ENCODE measurements at places on chromosomes 2 and 18. TPM values are rescaled to one million over a fixed set of nuclear protein-coding genes. Genes with fewer than 3 reads are reported as not detected.

NAT8 gene
- not detected for total RNA-seq

PLGLB2 gene
- 0.16 TPM for total RNA-seq

DYNAP gene
- total RNA-seq, result not detected

GALNT13 gene
- total RNA-seq, result 9.1 TPM

ZC3H6 gene
- 0.69 TPM for total RNA-seq

REG3A gene
- total RNA-seq, result not detected

ST3GAL5 gene
- total RNA-seq, result 29.6 TPM

NPPC gene
- 0.21 TPM for total RNA-seq

NEU2 gene
- total RNA-seq, result not detected

SKOR2 gene
- total RNA-seq, result not detected

SMAD2 gene
- total RNA-seq, result 62.5 TPM

NPHP1 gene
- total RNA-seq, result 6.7 TPM

HES6 gene
- 14.6 TPM for total RNA-seq

CHST9 gene
- not detected for total RNA-seq

SAG gene
- not detected for total RNA-seq

TFCP2L1 gene
- 23.9 TPM for total RNA-seq

CREG2 gene
- 8.8 TPM for total RNA-seq

CAMKMT gene
- 5.3 TPM for total RNA-seq

AMER3 gene
- not detected for total RNA-seq

SLC14A1 gene
- not detected for total RNA-seq

TMEM163 gene
- 0.16 TPM for total RNA-seq

CCDC148 gene
- total RNA-seq, result 0.45 TPM

GNAL gene
- 5.8 TPM for total RNA-seq

GALNT14 gene
- total RNA-seq, result 44.6 TPM

RNF103 gene
- total RNA-seq, result 54.4 TPM

GPR35 gene
- total RNA-seq, result 0.61 TPM

MAL gene
- 0.20 TPM for total RNA-seq

M1AP gene
- not detected for total RNA-seq

FBLN7 gene
- total RNA-seq, result 0.44 TPM

DCC gene
- total RNA-seq, result not detected

PLCL1 gene
- not detected for total RNA-seq

ELOA2 gene
- not detected for total RNA-seq

DIS3L2 gene
- total RNA-seq, result 13.6 TPM

HAT1 gene
- total RNA-seq, result 73.1 TPM

CASP10 gene
- 2.2 TPM for total RNA-seq

ERMN gene
- not detected for total RNA-seq

ANTXR1 gene
- total RNA-seq, result 137 TPM

LYPD6B gene
- 0.10 TPM for total RNA-seq

XDH gene
- 1.4 TPM for total RNA-seq

PROKR1 gene
- total RNA-seq, result not detected

GKN2 gene
- 1.9 TPM for total RNA-seq

CCDC102B gene
- 0.81 TPM for total RNA-seq

ADD2 gene
- 28.6 TPM for total RNA-seq

SSB gene
- 175 TPM for total RNA-seq

DOCK10 gene
- 37.1 TPM for total RNA-seq

CCDC68 gene
- 6.3 TPM for total RNA-seq

TACR1 gene
- total RNA-seq, result 0.21 TPM

IGFBP5 gene
- 0.17 TPM for total RNA-seq

GBX2 gene
- total RNA-seq, result 2.9 TPM

LIMS2 gene
- 6.3 TPM for total RNA-seq

Data from A549 treated with Hydrocortisone at 1 μM for 4 hours (cell line).